ENCODE measurements at places on chromosomes 7 and 10. TPM values are rescaled to one million over a fixed set of nuclear protein-coding genes. Genes with fewer than 3 reads are reported as not detected.

ZWINT gene
- total RNA-seq = 10.9 TPM

ACTL6B gene
- not detected for total RNA-seq

SPRN gene
- total RNA-seq = under 0.01 TPM

LRRC17 gene
- total RNA-seq = 12.6 TPM

SLC35G1 gene
- total RNA-seq = 2.1 TPM

IKZF1 gene
- not detected for total RNA-seq
